Amygdala (tissue), 56 donors: ENCODE measurements at places on chromosomes 7 and 10.

- no peak for DNase-seq
Measured at GRCh38 chr10:30186371-30186875, 127.0 kb upstream of the JCAD start.

DNA sequence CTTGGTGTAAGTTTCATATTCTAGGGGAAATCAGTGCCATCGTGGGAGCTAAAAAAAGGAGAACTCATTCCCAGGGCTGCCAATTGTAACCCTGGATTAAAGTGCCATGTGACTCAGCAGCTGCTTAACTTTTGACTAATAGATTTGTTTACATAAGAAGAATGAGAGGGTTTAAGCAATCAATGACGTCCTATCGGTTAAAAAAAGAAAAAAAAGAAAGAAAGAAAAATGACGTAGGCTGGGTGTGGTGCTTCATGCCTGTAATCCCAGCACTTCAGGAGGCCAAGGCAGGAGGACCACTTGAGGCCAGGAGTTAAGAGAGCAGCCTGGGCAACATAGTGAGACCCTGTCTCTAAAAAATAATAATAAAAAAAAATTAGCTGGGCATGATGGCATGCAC, 116.2 kb upstream of the AFAP1L2 start:
- no peak for DNase-seq

DNA sequence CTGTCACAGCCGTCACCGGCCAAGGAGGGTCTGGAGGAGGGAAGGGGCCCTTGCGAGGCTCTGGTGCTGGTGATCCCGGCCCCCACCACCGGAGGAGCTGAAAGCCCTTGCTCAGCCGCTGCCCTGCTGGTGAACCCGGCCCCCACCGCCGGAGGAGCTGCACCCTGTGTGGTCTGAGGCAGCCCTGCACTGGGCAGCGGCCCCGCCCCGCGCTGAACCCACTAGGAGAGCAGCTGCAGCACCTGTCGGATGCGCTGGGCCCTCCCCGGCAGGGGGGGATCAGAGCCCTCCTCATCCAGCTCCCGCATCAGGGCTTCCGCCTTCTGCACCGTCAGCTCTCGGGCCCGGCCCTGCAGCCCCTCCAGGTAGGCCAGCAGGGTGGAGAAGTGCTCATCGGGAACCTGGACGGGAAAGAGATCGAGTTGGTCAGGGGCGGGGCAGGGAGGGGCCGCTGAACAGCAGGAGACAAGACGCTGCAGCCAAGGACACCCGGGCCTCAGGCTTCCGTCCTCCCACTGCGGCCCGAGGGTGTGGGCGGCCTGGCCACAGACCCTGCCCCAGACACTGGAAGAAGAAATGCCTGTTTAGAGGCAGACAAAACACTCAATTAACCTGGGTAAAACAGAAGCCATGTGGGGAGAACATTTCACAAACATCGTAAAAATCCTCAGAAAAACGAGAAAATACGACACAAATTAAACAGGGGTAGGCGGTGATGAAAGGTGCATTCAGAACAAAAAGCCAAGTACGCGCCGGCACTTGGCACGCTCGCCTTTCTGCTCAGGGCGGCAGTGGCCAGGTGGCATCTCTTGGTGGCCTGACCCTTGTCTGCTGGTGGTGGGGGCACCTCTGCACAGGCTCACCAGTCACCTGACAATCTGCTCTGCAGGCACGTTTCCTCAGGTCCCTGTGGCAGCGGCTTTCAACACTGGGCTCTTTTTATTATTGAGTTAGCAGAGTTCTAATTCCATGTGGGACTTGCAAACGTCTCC, 14.7 kb downstream of the CYP2W1 start:
- no peak for DNase-seq

- DNase-seq: no peak
Measured at GRCh38 chr7:15248514-15248913, 313.3 kb downstream of the AGMO start.

- DNase-seq: no peak
Measured at GRCh38 chr7:17545348-17545747, 246.9 kb downstream of the AHR start.

DNA sequence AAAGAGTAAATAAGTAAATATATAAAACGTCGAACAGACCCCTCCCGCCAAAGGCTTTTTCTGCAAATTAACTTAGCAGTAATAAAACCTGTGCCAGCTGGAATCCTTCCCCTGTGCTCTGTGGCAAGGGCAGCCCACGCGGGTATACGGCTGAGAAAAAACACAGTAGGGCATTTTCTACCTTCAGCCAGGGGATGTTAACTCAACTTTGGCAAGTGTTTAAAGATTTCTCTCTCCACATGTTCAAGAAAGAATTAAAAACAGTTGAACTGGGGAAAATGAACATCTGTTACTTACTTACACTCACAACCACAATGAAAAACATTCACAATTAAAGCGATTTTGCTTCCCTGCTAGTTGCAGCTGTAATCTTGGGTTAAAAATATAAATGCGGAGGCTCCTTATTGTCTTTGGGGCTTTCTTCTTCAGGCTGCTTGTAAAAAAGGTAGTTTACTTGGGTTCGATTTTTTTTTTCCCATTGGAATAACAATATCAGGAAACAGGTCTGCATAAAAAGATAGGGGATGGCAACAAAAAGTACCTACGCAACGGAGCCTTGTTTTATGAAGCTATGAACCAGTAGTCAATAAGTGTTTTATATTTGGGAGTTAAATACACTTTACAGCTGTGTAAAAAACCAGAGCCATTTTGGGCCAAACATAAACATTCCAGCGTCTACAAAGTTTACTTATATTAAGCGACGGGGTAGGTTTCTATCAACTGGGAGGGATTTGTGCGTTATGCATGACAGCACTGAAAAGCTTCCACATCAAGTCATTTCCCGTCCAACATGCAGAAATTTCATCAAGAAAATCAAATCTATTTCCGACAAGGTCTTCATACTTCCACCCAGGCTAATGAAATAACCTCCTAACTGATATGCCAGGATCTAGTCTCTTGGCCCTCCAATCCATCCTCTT, 132.7 kb downstream of the TAX1BP1 start:
- DNase-seq: no peak

DNA sequence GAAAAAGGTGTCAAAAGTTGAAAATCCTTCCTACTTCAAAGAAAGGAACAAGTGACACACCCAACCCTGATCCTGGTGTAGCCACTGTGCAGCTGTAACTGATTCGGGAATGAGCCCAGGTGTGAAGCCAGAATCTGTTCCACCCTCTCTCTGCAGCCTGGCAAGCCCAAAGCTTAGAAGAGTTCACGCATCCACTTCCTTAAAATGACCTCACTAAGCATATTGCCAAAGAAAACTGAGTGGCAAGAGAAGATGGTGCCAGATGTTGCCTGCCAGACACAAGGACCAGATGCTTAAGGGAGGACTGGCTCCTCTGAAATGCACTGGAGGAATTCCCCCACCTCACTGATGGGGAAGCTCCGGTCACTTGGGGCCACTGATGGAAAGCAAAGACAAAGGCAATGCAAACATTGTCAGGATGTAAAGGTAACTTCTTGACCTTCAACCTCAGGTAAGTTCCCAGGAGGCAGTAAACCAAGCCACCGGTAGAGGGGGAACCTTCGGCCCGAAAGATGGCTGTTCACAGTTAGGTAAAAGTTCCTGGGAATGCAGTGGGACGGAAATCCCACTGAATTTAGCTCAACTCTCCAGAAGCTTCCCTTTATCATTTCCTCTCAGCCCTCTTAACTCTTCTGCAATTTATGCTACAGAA, 554.9 kb downstream of the KCNMA1 start:
- no peak for DNase-seq

- no peak for DNase-seq
Measured at GRCh38 chr10:99695761-99696160, 36.2 kb downstream of the COX15 start.

DNA sequence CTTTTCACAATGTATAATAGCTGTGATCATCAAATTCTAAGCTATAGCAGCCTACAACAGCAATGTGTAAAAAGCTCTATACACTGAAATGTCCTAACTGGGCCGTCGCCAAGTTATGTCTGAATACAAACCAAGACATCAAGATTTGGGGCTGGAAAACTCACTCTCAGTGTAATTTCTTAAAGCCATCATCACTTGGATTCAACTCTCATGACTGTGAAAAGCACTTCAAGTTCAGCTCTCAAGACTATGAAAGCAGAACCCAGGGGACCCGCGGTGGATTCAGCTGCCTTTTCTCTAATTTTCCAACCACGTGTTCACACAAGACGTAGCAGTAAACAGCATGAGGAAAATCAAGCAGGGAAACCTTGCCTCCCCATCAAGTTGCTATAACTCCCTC, 15.8 kb upstream of the ZNRF2 start:
- DNase-seq: no peak

DNA sequence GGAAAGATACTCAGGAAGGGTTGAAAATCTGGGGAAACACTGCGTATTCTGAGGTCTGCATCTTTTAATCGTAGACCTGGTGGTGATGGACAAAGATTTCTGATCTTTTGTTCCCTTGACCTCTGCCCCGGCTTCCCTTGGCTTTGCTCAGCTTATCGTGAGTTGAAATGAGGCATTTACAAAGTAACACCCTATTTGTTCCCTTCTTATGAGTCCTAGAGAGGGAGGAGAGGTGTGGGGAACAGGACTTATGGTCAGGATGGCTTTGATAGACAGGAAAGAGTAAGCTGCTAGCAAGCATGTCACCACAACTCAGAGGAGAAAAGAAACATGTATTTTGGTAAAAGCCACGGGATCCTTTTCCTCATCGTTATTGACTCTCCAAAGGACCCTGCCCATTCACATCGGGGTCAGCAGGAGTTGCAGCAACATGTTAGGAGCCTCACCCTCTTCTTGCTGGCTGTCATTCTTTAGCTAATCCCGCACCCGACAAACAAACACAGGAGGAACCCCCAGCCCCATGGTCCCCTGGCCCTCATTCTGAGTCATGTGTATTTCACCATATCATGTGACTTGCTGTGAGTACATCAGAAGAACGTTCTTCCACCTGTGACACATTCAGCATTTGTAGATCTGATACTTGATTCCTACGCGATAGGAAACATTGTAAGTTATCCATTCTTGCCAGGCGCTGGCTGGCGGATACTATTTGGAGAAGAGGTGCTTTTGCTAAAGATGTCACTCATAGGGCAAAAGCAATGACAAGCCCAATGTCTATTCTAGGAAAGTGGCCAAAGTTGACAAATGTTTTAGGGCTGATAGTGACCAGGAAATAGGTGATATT, 170.1 kb downstream of the RTKN2 start:
- DNase-seq: no peak

DNA sequence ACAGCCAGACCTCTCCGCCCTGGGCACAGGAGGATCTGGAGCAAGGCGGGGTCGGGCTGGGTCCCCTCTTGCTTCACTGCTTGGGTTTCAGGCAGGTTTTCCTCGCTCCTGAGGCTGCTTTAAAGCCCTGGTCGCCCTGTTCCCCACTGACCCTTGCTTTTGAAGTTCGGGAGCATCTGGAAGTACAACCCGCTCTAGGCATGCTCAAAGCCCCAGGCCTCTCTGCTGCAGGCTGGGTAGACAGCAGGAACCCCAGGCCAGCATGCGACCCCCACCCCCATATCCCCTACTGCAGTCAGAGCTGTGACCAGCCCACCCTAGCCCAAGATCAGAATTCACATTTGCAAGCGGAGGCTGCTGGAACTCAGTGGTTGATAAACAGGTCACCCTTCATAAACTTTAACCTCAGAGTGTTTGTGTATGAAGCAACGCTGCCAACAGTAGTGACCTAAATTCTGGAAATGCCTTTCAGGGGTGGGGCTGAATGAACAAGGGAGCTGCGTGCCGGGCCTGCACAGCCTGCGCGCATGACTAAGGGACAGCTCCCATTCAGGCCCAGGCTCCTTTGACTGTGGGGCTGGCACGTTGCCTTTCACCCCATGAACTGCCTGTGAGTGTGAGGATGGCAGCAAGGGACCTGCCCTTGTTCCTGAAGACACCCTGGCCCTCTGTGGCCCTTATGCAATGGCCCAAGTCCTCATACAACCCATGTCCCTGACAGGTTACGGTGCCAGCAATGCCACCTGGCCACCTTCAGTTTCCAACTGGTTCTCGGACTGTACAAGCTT, 52.5 kb downstream of the PROSER2 start:
- no peak for DNase-seq

GRCh38 chr7:143401265-143401664, 7.4 kb downstream of the EPHA1 start:
- no peak for DNase-seq

GRCh38 chr10:120578134-120578533, 121.1 kb downstream of the PLPP4 start:
- no peak for DNase-seq

- no peak for DNase-seq
Measured at GRCh38 chr7:45149606-45150005, 8.0 kb upstream of the RAMP3 start.

GRCh38 chr10:51162002-51162401, 87.7 kb downstream of the PRKG1 start:
- DNase-seq: peak; percentile 1

DNA sequence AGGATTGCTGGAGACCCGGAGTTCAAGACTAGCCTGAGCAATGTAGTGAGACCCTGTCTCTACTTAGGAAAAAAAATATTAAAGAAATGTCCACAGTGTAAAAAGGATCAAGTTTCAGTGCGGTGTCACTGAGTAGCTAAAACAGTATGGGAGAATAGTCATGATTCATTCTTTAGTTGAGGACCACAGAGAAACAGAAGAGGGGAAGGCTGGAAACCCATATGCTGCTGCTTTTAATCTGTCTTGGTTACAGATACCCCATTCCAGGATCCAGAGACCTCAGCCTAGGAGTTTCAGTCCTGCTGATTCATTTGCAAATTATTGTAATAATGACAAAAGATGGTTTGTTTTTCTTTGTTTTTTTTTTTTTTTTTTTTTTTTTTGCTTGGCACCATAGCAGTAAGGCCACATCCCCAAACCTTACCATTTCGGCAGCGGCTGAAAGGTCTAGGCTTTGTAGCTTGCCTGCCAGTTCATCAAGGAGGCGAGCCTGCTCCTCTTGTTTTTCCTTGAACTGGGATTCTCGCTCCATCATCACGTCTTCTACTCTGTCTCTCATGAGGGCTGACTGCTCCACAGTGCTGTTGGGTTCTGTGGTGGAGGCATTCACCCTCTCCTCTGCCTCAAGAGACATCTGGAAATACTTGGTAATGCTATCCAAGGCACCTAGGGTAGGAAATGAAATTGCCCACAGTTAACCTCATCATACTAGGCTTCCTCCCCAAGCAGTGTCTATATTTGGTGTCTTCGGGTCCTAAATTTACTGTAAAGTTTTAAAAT, 44.2 kb downstream of the DLD start:
- DNase-seq: no peak

DNA sequence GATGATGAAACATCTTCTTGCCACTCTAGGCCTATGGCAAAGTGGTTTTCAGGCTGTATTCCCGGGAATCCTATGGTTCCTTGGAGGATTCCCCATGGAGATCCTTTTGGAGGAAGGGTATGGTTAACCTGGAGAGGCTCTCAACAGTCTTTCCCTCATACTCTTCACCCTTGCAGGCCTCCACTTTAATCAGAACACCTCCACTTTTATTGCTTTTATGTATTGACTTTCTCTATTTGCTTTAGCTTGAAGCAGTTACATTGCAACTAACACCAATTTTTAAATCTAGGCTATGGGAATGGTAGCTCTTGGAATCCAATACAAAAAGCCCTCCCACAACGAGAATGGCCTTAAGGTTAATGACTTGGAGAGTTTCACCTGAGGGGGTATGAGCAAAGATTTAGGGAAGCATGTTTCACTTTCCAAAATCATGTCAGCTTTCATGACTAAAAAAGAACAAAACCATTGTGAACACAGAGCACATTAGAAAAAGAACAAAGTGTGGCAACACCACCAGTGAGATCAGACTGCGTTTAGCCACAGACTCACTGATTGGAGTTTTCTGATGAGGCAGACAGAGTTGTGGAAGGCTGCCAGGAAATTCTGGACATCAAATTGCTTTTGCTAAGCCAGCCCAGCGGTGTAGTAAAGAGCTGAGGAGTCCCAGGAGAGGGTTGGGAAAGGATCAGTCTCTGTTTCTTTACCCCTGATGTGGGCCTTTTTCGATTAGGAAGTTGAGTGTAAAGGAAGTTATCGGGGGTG, 130.4 kb upstream of the BMPER start:
- no peak for DNase-seq
